Breast epithelium (tissue), 4 donors: ENCODE measurements at places on chromosomes 2 and 18.

DNA sequence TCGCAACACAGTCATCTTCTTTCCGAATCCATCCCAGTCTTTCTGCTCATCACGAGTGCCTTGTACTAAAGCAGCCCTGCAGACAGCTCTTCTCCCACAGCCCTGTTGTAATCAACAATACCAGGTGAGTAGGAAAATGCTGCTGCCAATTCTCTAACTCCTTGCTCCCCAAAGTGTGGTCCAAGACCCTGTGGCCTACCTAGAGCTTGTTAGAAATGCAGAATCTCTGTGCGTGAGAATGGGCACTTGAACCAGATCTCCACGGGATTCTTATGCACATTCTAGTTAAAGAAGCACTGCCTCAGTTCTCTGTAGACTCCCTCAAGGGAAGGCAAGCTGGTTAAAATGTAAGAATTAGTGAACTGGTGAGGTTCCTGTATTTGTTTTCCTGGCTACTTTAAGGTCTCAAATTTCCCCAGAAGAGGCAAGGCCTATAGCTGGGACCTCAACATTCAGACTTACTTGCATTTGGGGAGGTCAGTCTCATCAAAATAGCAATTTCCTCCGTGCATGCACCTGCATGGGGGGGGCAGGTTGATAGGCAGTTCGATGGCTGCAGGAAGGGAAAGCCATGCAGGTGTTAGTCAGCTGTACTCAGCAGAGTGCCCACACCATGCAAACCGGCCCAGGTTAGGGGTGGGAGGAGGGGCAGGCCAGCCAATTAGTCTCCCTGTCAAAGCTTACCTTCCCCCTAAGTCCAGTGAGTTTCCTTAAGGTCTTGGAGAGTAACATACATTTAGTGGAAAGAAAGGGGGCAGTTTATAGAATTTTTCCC, 70.8 kb downstream of the DHRS9 start:
- no peak for DNase-seq

DNA sequence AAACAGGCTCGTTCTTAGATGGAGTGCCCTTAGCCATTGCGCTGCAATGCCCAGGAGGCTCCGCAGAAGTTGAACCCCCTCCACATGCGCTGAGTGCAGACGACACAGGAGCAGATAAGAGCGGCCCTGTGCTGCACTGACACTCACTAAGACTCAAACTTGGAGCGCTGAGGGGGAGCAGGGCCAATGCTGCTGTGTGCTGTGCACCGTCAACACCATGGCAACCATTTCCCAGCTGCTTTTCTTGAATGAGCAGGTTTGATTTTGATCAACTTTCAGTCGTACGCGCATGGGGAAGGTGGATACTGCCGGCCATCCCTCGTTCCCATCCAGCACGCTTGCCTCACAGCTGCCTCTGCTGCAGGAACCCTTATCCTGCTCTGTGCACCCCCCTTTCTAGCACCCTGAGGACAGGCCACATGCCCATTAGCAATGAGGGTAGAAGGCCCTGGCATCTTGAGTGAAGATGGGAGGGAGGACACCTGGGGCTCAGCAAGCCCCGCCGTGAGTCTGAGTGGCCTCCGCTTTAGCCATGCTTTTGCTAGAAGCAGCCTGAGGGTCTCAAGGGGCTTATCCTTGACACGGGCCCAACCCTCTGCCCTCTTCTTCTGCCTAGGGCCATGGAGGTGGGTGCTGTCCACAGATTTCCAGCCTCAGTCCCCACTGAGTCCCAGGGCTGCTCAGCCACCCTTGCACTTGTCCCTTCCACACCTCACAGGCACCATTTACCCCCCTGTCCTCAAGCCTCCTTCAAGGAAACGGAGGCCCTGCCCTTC, 271.9 kb downstream of the PHLPP1 start:
- DNase-seq: no peak

DNA sequence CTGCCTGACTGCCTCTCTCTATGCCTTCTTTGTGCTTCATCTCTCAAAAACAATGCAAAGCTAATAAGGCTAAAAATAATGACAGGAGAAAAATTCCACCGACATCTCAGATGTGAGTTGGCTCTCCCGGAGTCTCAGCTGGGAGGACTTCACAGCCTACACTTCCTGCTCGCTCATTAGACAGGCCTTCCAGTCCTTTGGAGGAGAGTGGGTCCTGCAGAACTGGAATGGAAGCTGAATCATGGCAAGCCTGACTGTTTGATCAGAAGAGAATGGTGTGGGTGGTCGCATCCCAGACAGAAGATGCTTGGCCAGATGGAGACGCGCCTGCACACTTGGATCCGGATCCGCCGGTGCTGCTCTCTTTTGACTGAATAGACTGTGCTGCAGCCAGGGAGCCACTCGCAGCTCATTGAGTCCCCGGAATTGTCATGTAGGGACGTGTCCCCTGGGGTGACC, 49.7 kb downstream of the TRIB2 start:
- no peak for DNase-seq

DNA sequence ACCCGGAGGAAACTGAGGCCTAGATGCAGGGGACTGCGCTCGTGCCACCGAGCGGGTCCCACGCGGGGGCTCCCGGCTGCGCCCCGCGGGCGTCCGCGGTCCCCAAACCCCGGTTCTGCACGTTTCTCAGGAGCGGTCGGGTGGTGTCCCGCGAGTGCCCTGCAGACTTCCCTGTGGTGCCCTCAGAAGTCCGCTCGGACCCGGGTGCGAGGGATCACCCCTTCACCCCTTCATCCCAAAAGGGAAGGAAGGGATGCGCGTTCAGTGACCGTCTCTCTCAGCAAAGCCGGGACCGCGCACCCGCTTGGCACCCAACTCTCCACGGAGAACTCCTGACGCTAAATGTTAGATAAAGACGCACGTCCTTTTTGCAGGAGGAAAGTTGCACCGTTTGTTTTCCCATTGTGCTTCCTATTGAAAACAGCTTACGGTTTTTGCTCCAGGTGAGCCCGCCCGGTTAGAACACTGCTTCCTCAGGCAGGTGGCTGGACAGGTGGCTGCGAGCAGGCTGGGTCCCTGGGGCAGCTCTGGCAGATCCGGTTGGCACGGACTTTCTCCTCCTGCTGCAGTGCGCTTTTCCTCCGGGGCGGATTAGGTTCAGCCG, 779 bp downstream of the DGKD start:
- DNase-seq: peak; percentile 61

- no peak for DNase-seq
Observed at GRCh38 chr2:206867006-206867405, 72.3 kb upstream of the CPO start.
